ENCODE measurements at places on chromosomes 13 and 19.
A peak's percentile ranks its signal among the peaks of the same experiment; 100 is the strongest.

GRCh38 chr13:29953542-29953941 lies 103.1 kb upstream of the UBL3 start:
- DNase-seq: no peak

DNA sequence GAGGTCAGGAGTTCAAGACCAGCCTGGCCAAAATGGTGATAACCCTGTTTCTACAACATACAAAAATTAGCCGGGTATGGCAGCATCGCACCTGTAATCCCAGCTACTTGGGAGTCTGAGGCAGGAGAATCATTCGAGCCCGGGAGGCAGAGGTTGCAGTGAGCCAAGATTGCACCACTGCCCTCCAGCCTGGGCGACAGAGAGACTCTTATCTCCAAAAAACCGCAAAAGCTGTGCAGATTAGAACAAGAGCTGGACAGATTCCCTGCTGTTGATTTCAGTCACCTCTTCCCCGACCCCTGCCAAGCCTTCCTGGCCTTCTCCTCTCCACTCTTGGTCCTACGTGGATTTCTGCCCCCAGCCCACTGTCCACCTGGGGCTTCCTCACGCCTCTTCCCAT lies 8.3 kb downstream of the CAMSAP3 start:
- DNase-seq: no peak

DNA sequence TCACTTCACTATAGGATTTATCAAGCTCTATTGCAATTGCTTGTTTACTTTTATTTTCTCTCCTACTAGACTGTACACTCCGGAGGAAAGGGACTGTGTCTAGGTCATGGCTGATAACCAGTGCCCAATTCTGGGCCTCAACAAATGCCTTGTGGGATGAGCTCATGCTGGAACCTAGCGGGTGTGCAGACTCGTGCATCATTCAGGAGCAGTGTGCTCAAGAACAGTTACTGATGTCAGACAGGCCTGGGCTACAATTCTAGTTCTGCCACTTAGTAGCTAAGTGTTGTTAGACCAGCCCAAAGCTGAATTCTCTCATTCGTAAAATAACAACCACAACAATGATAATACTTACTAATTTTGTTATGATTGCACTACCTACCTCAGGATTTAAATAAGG lies 95.4 kb downstream of the CYSLTR2 start:
- DNase-seq: no peak

GRCh38 chr13:27379694-27380641 lies 44.5 kb upstream of the GTF3A start:
- peak; percentile 35 for DNase-seq

DNA sequence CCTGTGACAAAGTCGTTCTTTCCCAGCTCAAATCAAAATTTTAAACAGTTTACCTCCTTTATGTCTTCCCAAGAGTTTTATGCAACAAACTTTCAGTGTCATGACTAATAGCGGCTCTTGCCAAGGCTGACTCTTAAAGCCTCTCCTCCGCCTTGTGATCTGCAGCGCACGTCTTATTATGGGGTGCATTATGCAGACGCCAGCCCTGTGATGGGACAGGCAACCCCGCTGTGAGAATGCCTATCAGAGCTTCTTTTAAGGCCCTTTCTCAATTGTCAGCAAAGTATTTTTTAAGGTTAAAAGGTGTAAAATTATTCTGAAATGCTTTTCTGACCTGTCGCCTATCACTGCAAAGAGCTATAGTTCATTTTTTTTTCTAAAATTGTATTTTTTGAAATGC lies 152.8 kb downstream of the SOX1 start:
- DNase-seq: no peak

DNA sequence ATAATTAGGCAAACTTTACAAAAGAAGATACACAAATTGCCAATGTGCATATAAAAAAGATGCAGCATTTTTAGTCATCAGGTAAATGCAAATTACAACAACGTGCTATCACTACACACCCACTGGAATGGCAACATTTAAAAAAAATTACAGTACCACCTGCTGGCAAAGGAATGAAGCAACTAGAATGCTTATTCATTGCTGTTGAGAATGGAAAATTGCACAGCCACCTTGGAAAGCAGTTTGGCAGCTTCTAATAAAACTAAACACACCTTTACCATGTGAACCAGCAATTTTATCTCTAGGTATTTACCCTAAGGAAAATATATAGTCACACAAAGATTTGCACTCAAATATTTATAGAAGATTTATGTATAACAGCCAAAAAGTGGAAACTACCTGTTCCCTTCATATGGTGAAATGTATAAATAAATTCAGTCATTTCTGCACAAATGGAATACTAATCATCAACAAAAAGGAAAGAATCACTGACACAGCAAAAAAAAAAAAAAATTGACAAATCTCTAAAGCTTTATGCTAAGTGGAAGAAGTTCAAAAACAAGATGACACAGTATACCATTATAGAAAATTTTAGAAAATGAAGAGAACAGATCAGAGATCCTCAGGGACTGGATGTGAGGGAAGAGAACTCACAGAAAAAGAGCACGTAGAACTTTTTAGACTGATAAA lies 30.3 kb downstream of the OXGR1 start:
- no peak for DNase-seq
